ENCODE measurements at places on chromosomes 1 and 21. TPM values are rescaled to one million over a fixed set of nuclear protein-coding genes. Genes with fewer than 3 reads are reported as not detected.

GRCh38 chr21:33940164-33940880, 24.7 kb upstream of the ATP5PO start:
- H3K27ac ChIP-seq, result no peak overlapping the region
- no peak for DNase-seq
- H3K4me1 ChIP-seq, result peaks cover 21% of the 10 kb centered on the region

GRCh38 chr21:45834026-45834715, 147.4 kb upstream of the COL6A1 start:
- H3K36me3 ChIP-seq, result no peaks in the 10 kb centered on the region
- no peak for DNase-seq
- H3K4me3 ChIP-seq, result no peak overlapping the region

Gene ALPL
- total RNA-seq, result 0.20 TPM

- H3K27me3 ChIP-seq, result no peaks in the 10 kb centered on the region
- H3K4me3 ChIP-seq, result no peak overlapping the region
- H3K4me1 ChIP-seq, result no peaks in the 10 kb centered on the region
Measured at GRCh38 chr1:74247881-74248528, 12.8 kb downstream of the TNNI3K start.

Gene DRAM2
- 29.5 TPM for total RNA-seq

- no peaks in the 10 kb centered on the region for H3K27me3 ChIP-seq
- DNase-seq, result no peak
- H3K36me3 ChIP-seq, result no peaks in the 10 kb centered on the region
- H3K27ac ChIP-seq, result no peak overlapping the region
Measured at GRCh38 chr21:13937236-13937635, 273.5 kb downstream of the LIPI start.

- H3K4me3 ChIP-seq, result no peak overlapping the region
- no peak overlapping the region for H3K27ac ChIP-seq
- DNase-seq, result no peak
- no peaks in the 10 kb centered on the region for H3K36me3 ChIP-seq
- H3K4me1 ChIP-seq, result no peaks in the 10 kb centered on the region
Measured at GRCh38 chr1:112111734-112112133, 122.3 kb upstream of the KCND3 start.

Gene KLHL20
- total RNA-seq, result 31.2 TPM

Gene ETV3L
- total RNA-seq, result not detected

Gene NUDT4B
- total RNA-seq, result 0.55 TPM

- H3K4me3 ChIP-seq, result peak overlapping the region; percentile 40
- peaks cover 52% of the 10 kb centered on the region for H3K4me1 ChIP-seq
- no peak overlapping the region for H3K27ac ChIP-seq
- H3K36me3 ChIP-seq, result no peaks in the 10 kb centered on the region
- no peaks in the 10 kb centered on the region for H3K27me3 ChIP-seq
Measured at GRCh38 chr21:34132202-34132601, 58.8 kb downstream of the MRPS6 start.

- no peaks in the 10 kb centered on the region for H3K27me3 ChIP-seq
- H3K36me3 ChIP-seq, result no peaks in the 10 kb centered on the region
- no peak overlapping the region for H3K27ac ChIP-seq
- DNase-seq, result no peak
- H3K4me3 ChIP-seq, result no peak overlapping the region
Measured at GRCh38 chr1:35574125-35574654, 1.1 kb downstream of the TFAP2E start.

DNA sequence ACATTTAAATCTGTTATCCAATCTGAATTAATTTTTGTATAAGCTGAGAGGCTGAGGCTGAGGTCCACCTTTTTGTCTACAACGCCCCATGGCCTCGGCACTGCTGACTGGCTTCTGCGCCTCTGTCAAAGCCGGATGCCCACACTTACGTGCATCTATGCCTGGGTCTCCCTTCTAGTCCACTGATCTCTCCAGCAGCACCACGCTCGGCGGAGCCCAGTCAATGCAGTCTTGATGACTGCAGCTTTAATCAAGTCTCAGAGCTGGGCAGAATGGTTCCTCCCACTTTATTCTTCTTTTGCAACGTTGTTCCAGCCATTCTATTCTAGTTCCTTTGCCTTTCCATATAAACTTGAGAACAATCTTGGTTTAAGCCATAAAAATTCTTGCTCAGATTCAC, 9.4 kb downstream of the PRDM15 start:
- H3K36me3 ChIP-seq, result peaks cover 6% of the 10 kb centered on the region
- no peak for DNase-seq
- no peaks in the 10 kb centered on the region for H3K4me1 ChIP-seq
- H3K4me3 ChIP-seq, result no peak overlapping the region
- H3K27ac ChIP-seq, result no peak overlapping the region

- H3K4me1 ChIP-seq, result no peaks in the 10 kb centered on the region
- no peak for DNase-seq
- no peaks in the 10 kb centered on the region for H3K27me3 ChIP-seq
- H3K27ac ChIP-seq, result no peak overlapping the region
Measured at GRCh38 chr1:160040476-160040875, 8.7 kb upstream of the PIGM start.

Gene EPHA10
- 0.72 TPM for total RNA-seq

Gene GGPS1
- 44.0 TPM for total RNA-seq

Gene VCAM1
- 0.20 TPM for total RNA-seq

Gene MSH4
- total RNA-seq, result 0.43 TPM

Gene ANXA9
- 0.16 TPM for total RNA-seq

GRCh38 chr21:43337901-43338655, 88.9 kb downstream of the SIK1 start:
- no peaks in the 10 kb centered on the region for H3K36me3 ChIP-seq
- H3K27ac ChIP-seq, result no peak overlapping the region
- no peak for DNase-seq
- H3K4me3 ChIP-seq, result no peak overlapping the region
- H3K27me3 ChIP-seq, result no peaks in the 10 kb centered on the region

DNA sequence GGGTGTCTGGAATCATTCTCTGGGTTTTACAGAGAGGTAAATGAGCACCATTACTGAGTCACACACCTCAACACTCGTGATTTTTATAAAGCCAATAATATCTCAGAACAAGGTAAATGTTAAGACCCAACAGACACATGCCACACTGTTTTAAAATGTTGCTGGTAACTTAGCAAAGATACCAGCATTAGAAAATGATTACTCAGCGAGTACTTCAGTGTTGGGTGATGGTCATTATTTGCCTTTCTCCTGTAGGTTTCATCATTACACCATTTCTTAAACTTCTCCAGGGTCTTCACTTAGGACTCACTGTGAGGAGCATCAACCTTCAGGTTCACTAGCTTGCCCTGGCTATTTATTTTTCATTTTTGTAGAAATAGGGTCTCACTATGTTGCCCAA, 6.9 kb upstream of the C4BPB start:
- H3K27me3 ChIP-seq, result no peaks in the 10 kb centered on the region
- H3K36me3 ChIP-seq, result no peaks in the 10 kb centered on the region
- no peak overlapping the region for H3K4me3 ChIP-seq
- H3K27ac ChIP-seq, result no peak overlapping the region
- no peak for DNase-seq

DNA sequence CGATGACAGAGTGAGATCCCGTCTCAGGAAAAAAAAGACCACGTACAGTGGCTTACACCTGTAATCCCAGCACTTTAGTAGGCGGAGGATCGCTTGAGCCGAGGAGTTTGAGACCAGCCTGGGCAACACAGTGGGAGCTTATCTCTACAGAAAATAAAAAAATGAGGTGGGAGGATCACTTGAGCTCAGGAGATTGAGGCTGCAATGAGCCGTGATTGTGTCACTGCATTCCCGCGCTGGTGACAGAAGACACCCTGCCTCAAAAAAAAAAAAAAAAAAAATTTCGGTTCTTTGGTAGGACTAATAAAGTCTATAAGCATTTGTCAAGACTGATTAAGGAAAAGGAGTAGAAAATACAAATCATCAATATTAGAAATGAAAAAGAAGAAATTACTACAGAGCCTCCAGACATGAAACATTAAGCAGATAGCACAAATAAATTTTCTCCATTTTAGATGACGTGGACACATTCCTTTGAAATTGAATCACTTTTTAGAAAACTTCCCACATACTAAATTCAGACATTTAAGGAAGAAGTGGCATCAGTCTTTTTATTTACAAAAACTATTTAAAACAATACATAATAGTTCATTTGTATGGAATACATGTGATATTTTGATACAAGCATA, 30.4 kb downstream of the MORC3 start:
- no peak overlapping the region for H3K4me3 ChIP-seq
- no peak for DNase-seq
- H3K27ac ChIP-seq, result no peak overlapping the region
- H3K36me3 ChIP-seq, result peaks cover 71% of the 10 kb centered on the region

DNA sequence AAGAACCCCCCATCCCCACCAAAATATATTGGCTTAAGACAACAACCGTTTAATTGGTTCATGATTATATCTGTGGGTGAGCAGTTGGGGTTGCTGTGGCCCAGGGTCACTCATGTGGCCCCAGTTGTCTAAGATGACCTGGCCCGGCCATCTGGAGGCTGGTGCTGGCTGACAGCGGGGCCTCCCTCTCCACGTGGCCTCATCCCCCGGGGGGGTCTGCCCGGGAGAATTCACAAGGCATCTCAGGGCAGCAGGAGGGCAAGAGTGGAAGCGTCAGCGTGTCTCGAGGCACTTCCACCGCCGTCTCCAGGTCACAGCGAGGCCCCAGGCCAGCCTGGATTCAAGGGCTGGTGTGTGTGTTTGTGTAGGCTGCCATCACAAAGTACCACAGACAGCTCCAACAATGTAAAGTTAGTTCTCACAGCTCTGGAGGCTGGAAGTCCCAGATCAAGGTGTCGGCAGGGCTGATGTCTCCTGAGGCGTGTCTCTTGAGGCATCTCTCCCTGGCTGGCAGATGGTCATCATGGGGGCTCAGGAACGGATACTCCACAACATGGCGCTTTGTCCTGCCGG, 11.0 kb upstream of the UTS2 start:
- H3K4me3 ChIP-seq, result no peak overlapping the region
- H3K27me3 ChIP-seq, result no peaks in the 10 kb centered on the region
- H3K4me1 ChIP-seq, result no peaks in the 10 kb centered on the region
- H3K27ac ChIP-seq, result no peak overlapping the region
- no peaks in the 10 kb centered on the region for H3K36me3 ChIP-seq
- DNase-seq, result no peak

Gene ZNF593OS
- not detected for total RNA-seq

Gene ST6GALNAC5
- not detected for total RNA-seq

Gene NCAM2
- total RNA-seq, result not detected

DNA sequence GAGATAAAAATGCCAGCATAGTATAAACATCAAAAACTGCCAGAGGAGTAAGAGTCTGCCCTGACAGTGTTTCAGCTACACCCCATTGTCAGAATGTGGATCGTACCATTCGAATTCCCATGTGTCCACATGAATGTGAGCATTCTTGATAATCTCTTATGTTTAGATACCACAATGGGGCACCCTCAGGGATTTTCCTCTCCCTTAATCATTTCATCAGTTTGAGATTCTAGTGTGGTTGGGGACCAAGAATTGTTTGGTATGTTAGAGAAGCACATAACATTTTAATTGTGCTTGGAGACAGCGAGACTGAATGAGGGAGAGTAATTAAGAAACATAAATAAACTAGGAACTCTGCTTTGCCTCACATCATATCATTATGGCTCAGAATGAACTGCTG, 120.2 kb downstream of the ZC3H11B start:
- H3K27me3 ChIP-seq, result no peaks in the 10 kb centered on the region
- no peak for DNase-seq
- H3K4me1 ChIP-seq, result no peaks in the 10 kb centered on the region
- H3K36me3 ChIP-seq, result no peaks in the 10 kb centered on the region

- H3K27me3 ChIP-seq, result no peaks in the 10 kb centered on the region
- no peak overlapping the region for H3K4me3 ChIP-seq
Measured at GRCh38 chr1:234434706-234435105, 44.3 kb downstream of the TARBP1 start.

- no peak overlapping the region for H3K4me3 ChIP-seq
- no peak overlapping the region for H3K27ac ChIP-seq
- peaks cover 4% of the 10 kb centered on the region for H3K27me3 ChIP-seq
- no peak for DNase-seq
Measured at GRCh38 chr1:115813727-115814126, 27.2 kb downstream of the NHLH2 start.

DNA sequence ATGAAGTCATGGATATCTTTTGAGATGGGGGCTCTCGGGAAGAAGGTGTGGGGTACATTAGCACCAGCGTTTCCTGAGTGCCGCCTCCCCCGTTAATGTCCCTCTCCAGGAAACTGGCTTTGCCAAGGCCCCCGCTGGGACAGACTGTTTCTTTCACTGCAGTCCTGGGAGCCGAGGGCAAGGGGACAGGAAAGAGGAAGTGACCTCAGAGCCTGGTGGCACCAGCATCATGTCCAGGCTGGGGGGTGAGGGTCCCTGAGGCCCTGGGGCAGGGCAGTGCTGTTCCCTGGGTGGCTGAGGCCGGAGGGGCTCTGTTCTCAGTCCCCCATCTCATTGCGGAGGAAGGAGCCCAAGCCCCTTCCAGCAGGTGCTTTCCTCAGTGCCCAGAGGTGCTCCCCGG, 5.8 kb downstream of the PFKL start:
- DNase-seq, result no peak
- H3K27me3 ChIP-seq, result no peaks in the 10 kb centered on the region
- peaks cover 12% of the 10 kb centered on the region for H3K4me1 ChIP-seq
- no peak overlapping the region for H3K4me3 ChIP-seq

DNA sequence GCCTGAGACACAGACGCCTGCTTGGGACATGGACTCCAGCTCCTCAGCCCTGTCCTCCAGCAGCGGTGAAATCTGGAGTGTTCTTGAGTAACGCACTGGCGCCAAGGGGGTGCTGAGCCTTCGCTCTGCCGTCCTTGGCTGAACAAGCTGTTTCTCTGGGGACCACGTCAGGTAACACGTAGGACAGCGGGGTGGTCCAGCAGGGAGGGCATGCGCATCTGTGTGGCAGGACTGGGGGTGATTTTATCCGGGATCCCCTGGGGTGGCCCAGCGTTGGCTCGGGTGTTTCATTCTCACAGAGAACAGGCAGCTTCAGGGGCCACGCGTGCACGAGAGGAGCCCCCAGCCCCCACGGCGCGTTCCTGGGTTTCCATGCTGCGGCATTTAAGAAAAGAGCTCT, 61.2 kb downstream of the AGPAT3 start:
- H3K4me1 ChIP-seq, result peaks cover 27% of the 10 kb centered on the region
- H3K27me3 ChIP-seq, result no peaks in the 10 kb centered on the region
- DNase-seq, result no peak
- no peak overlapping the region for H3K27ac ChIP-seq
- H3K36me3 ChIP-seq, result no peaks in the 10 kb centered on the region
- no peak overlapping the region for H3K4me3 ChIP-seq

GRCh38 chr1:198910816-198911215, 272.0 kb downstream of the PTPRC start:
- H3K4me3 ChIP-seq, result no peak overlapping the region
- no peaks in the 10 kb centered on the region for H3K27me3 ChIP-seq
- H3K36me3 ChIP-seq, result no peaks in the 10 kb centered on the region
- DNase-seq, result no peak
- no peaks in the 10 kb centered on the region for H3K4me1 ChIP-seq

Gene SPRR2G
- not detected for total RNA-seq

DNA sequence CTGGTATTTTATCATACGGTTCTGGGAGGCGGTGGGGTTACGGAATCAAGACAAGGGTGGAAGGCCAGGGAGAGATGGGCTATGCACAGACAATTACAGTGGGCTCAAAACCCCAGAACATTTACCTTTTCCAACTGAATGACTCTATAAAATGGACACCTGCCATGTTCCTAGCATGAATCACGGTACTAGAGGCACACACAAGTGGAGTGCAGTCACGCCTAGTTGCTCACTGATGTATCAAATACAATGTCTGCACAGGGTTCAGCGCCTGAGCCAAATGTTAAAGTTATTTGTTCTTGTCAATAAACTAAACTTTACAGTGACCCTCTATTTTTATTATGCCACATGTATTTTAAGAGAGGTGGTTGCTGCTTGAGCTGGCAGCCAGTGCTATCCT, 121.4 kb downstream of the ATG4C start:
- no peaks in the 10 kb centered on the region for H3K27me3 ChIP-seq
- H3K27ac ChIP-seq, result no peak overlapping the region
- no peaks in the 10 kb centered on the region for H3K36me3 ChIP-seq
- no peaks in the 10 kb centered on the region for H3K4me1 ChIP-seq
- no peak for DNase-seq
- H3K4me3 ChIP-seq, result no peak overlapping the region

Data from T-cell (primary cell).